ENCODE measurements at places on chromosomes 2 and 18.

DNA sequence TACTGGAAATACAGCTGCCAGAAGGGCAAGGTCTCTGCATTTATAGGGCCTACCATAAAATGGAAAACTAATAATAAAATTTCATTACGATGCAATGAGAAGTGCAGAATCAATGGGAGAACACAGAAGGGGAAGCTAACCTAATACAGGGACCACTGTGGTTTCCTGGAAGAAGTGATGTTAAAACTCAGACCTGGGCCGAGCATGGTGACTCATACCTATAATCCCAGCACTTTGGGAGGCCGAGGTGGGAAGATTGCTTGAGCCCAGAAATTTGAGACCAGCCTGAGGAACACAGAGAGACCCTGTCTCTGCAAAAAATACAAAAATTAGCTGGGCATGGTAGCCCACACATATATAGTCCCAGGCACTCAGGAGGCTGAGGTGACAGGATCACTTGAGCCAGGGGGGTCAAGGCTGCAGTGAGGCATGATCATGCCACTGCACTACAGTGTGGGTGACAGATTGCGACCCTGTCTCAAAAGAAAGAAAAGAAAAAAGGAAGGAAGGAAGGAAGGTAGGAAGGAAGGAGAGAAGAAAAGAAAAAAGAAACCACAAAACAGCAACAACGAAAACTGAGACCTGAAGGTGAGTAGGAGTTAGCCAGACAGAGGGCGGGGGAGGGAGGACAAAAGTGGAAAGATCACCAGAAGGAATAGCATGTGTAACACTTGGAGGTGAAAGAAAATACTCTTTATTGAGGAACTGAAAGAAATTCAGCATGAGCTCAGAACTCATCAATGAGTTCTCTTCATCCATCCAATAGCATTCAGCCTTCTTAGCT lies 58.3 kb upstream of the DTNA start:
- DNase-seq: no peak

- no peak for DNase-seq
Observed at GRCh38 chr18:62616331-62616805, 93.5 kb downstream of the ZCCHC2 start.

DNA sequence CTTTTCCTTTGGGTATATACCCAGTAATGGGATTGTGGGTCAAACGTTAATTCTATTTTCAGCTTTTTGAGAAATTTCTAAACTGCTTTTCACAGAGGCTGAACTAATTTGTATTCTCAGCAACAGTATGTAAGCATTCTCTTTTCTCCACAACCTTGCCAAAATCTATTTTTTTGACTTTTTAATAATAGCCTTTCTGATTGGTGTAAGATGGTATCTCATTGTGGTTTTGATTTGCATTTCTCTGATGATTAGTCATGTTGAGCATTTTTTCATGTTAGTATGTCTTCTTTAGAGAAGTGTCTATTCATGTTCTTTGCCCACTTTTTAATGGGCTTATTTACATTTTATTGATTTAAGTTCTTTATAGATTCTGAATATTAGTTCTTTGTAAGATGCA lies 145.5 kb downstream of the TRABD2A start:
- DNase-seq: no peak

- no peak for DNase-seq
Observed at GRCh38 chr2:42102024-42102590, 54.3 kb downstream of the PKDCC start.

- DNase-seq: no peak
Observed at GRCh38 chr2:224836263-224836662, 120.1 kb upstream of the CCDC195 start.

DNA sequence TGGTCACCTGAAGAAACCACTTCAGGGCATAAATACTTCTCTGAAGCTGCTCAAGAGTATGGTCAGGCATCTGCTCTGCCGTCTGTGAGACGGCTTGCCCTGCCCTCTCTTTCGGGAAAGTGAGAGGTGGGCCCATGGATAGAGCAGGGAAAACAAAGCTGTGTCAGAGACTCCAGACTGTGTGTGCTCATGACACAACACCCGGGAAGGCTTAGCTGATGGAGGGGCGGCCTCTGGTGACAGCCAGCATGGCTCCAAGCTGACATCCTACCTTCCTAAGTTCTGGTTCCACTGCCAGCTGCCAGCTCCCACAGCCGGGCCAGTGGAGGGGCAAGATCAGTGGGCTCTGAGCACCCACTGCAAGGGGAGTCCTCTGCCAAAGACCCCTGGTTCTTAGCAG lies 215.3 kb downstream of the ANKRD30B start:
- DNase-seq: no peak

GRCh38 chr2:119119999-119120756 lies 38.4 kb downstream of the C1QL2 start:
- DNase-seq: no peak

DNA sequence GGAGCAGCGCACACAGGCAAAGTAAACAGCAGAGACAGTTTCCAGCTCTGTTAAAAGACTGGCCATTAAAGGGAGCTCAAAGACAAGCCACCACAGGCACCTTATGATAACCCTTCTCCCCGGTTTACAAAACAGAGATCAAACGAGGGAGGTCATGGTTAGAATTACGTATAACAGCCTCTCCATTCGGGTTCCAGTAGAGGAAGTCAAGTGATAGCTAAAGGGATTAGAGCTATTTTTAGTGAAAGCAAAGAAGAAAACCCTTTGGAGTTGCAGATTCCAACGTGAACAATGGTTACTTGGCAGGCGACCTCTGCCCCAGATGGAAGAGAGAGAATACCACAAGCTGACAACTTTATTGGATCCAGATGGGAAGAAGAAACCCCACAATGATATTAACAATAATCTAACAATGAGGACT lies 31.2 kb upstream of the EDAR start:
- DNase-seq: no peak

- DNase-seq: no peak
Observed at GRCh38 chr2:126699018-126699417, 43.1 kb downstream of the GYPC start.

DNA sequence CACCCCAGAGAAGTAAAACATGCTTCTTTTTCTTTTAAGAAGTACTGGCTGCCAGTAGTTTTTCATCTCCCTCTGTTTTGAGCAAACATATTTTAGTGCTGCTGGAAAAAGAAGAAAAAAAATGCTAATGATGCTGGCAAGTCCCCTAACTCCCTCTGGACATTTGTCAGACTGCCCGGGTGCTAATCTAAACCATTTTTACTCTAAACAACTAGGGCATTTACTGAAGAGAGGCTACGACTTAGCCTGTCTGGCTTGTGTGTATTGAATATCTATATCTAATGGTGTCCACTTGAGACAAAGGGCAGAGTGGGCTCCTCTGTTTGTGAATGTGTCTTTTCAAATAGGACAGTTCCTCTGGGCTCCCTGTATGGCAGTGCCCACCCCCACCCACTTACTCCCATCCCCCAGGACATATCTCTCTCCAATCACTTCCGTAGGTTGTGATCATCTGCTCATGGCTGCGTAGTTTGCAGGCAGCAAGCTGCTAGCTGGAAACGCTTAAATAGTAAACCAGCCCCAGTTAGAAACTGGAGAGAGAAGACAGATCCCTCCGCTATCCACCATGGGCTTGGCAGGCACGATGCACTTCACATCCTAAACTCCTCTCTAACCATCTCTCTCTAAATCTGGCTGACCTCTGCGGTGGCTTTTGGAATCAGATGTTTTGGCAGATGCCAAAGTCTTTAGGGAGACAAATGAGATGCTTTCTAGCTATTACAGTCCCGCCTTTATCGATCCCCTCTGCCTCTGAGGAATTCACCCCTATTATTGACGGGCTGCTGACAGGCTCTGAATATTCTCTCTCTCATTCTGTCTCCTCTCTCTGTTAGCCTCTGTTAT lies 58.3 kb downstream of the DOCK10 start:
- peak; percentile 7 for DNase-seq

DNA sequence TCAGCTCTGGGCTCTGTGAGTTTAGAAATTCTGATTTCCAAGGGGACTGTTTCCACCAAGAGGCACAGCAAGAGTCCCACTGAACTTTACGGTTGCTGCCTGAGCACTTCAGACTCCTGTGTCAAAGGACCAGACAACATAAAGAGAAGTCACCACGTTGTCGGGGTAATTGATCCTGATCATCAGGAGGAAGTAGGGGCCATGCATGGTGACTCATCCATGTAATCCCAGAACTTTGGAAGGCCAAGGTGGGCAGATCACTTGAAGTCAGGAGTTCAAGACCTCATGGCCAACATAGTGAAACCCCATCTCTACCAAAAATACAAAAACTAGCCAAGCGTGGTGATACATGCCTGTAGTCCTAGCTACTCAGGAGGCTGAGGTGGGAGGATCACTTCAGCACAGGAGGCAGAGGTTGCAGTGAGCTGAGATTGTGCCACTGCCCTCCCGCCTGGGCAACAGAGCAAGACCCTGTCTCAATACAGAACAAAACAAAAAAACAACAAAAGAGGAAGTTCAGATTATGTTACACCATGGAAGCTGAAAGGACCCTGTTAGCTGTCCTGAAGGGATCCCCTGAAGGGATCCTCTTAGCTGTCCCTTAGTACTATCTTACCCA lies 9.4 kb upstream of the ASXL2 start:
- DNase-seq: no peak

DNA sequence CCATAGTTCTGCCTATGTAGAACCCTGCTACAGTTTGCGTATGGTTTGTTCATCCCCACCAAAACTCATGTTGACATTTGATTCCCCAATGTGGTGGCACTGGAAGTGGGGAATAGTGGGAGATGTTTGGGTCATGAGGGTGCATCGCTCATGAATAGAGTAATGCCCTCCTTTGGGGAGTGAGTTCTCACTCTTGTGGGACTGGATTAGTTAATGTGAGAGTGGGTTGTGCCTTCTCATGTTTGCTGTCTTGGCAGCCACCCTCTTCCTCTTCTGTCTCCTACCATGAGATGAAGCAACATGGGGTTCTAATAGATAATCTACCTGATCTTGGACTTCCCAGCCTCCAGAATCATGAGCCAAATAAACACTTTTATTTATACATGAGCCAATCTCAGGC lies 237.2 kb upstream of the APCDD1 start:
- DNase-seq: no peak

DNA sequence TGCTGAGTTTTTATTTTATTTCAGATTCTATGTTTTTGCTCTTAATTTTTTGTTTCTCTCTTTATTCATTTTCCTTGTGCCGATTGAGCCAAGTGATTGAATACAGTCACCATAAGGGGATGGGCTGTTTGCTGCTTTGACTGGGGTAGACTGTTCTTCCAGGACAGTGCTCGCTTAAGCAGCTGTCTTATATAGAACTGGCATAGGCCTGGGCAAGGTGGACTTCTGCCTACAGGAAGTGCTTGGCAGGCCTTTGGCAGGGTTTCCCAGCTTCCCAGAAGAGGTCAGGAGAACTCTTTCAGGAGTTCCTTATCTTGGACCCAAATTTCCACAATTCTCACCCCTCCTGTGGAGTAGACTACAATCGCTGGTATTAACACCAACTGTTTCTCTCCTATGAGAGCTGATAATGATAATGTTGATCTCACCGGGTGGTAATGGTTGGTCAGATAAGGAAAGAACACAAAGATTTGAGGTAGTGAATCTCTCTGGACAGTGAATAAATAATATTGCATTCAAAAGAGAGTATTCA lies 207.5 kb upstream of the ST6GAL2 start:
- no peak for DNase-seq

DNA sequence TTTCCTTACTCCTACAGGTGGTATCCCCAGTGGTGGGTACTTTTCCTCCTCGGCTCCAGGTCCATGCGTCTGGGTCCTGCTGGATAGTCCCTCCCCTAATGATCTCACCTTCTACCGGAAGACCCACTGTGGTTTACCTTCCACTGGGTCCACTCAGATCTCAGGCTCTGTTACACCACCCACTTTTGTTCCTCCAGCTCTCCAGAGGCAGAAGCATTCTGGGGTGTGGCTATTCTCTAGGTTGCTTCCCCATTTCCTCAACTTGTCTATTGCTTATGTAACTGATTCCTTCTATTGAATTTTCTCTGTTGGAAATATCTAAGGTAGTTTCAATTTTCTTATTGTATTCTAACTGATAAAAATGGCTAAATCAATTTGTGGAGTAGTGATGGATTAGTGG lies 87.6 kb upstream of the GALNT5 start:
- no peak for DNase-seq

- DNase-seq: no peak
Observed at GRCh38 chr18:79197531-79197930, 128.3 kb downstream of the ATP9B start.

- no peak for DNase-seq
Observed at GRCh38 chr18:66728951-66729350, 125.1 kb upstream of the CDH19 start.

DNA sequence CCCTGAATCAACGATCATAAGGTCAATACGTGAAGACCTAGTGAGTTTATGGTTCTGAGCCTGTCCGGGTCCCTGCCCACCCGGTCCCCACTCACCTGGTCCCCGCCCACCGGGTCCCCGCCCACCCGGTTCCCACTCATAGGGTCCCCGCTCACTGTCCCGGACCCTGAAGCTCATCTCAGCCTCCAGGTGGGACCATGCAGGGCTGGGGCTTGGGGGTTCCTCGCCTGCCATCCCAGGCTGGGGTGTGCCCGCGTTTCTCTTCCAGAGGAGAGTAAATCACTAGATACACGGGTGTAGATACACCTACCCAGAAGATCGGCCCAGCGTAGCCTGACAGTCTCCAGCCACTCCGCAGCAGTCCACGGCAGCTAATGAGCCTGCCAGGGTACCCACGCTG lies 131.5 kb downstream of the MBP start:
- DNase-seq: no peak

- no peak for DNase-seq
Observed at GRCh38 chr2:57598551-57598950, 448.1 kb upstream of the VRK2 start.

- no peak for DNase-seq
Observed at GRCh38 chr2:13018490-13018889, 301.8 kb downstream of the TRIB2 start.

DNA sequence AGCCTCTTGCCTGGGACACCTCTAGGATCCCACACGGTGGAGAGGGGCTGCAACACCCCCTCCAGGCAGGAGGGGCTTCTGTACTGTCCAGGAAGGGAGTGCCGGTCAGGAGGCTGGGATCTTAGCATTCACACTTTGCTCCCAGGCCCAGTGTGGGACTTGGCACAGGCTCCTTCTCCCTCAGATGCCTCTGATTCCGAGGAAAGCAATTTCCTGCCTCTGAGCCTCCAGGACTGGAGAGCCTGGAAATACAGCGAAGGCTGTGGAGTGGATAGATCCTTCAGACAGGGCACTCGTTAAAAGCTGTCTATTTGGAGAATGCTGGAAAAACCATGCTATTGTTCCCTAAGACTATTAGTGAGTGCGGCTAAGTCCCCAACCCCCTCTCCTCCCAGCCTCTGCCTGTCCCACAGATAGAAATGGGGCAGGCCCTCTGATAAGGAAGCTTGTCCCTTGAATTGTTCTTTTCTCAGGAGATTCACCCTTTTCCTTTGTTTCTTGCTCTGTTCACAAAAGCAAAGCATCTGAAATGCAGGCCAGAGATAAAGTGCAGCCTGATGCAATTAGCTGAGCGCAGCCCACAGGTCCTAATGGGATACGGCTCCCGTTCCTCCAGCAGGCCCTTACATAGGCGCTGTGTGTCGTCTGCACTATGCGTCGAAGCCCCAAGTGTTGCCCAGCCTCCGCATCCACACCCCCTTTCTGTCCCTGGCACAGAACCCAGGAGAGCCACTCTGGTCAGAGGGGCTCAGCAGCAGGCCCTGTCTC lies 252.2 kb downstream of the KLHL29 start:
- DNase-seq: peak; percentile 35

Measured in cerebellar cortex (tissue), 1 donor.